CD4-positive, CD25-positive, alpha-beta regulatory T cell (primary cell): ENCODE measurements at places on chromosomes 2 and 18. TPM values are rescaled to one million over a fixed set of nuclear protein-coding genes. Genes with fewer than 3 reads are reported as not detected.

Gene IWS1
- polyA plus RNA-seq, result 17.1 TPM

Gene COL5A2
- polyA plus RNA-seq, result 0.25 TPM

- no peak for DNase-seq
Measured at GRCh38 chr18:78561757-78562510, 417.7 kb upstream of the SALL3 start.

DNA sequence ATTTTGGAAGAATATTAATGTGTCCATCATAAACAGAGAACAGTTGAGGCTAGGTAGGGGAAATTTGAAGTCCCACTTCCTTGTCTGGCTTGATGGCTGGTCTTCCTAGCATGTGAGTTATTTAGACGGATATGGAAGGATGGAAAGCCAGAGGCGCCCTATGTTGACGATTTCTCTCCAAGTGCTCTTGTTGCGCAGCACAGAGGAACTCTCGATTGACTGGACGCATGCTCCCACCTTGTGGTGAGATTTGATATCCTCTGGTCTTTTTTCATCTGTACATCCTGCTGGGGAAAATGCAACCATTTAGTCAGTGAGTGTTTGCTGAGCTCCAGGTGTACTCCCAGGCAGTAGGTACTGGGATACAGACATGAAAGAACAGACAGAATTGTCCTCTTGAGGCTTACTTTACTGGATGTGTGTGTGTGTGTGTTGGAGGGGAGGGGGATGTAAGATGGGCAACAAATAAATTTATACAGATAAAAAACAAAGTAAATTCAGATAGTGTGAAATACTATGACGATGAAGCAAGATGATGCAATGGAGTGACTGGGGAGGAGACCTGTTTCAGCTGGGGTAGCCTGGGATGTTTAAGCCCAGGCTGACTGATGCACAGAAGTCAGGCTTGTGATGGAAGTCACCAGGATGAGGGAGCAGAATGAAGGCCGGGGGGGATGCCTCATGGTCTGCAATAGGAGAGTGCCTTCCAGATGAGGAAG is 137.2 kb downstream of the TRIM43 start:
- no peak for DNase-seq
